ENCODE measurements at places on chromosomes 16 and 17. TPM values are rescaled to one million over a fixed set of nuclear protein-coding genes. Genes with fewer than 3 reads are reported as not detected.
A peak's percentile ranks its signal among the peaks of the same experiment; 100 is the strongest.

GRCh38 chr17:44108440-44109311, 14.8 kb downstream of the HDAC5 start:
- peak; percentile 42 for DNase-seq

GRCh38 chr17:40836020-40836419, 13.6 kb upstream of the KRT10 start:
- no peak for DNase-seq

- DNase-seq, result no peak
Observed at GRCh38 chr16:62620275-62620674, 584.0 kb upstream of the CDH8 start.

- peak; percentile 56 for DNase-seq
Observed at GRCh38 chr16:87531418-87531817, 38.6 kb upstream of the ZCCHC14 start.

DNA sequence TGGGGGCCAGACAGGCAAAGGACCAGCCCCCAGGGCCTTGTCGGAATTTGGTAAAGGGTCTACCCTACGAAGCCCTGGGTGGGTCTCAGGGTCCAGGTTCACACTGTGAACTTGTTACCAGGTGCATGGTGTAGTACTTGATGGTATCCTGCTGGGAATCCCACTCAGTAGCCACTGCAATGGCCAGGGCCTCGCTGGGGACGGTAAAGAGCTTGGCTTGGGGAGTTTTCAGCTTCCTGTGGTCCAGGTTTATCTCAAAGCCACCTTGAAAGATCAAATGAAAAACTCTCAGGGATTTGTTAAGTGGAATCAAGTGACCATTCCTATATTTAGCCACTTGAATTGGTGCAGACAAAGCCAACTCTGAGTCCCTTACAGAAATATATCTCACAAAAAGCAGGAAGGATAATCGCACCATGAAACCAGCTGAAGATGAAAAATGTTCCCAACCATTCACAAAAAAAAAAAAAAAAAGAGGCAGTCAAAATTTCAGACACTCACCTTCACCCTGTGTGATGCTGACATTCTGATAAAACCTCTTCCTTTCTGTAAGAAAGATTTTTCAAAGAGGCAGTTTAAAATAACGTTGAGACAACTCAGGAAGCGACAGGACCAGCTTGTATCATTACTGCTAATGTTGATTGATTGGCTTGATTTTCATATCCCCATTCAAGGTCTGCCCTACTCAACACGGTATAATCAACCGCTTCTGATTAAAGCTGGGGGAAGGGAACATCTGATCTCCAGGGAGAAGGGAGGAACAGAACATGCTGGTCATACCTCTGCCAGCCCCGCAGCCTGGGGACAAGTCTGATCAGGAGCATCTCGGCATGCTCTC, 10.6 kb downstream of the ATPAF2 start:
- no peak for DNase-seq

- DNase-seq, result peak; percentile 62
Observed at GRCh38 chr17:6421700-6422604, 13.0 kb downstream of the AIPL1 start.

- no peak for DNase-seq
Observed at GRCh38 chr17:64392300-64392699, 1.6 kb upstream of the PECAM1 start.

Gene CLEC19A
- not detected for total RNA-seq

- no peak for DNase-seq
Observed at GRCh38 chr17:48177816-48178215, 70.2 kb downstream of the SNX11 start.

Gene AARSD1
- 25.6 TPM for total RNA-seq

- no peak for DNase-seq
Observed at GRCh38 chr17:81579298-81579697, 27.1 kb upstream of the FAAP100 start.

Gene SARM1
- 16.3 TPM for total RNA-seq

Gene ATP1B2
- total RNA-seq, result 0.78 TPM

DNA sequence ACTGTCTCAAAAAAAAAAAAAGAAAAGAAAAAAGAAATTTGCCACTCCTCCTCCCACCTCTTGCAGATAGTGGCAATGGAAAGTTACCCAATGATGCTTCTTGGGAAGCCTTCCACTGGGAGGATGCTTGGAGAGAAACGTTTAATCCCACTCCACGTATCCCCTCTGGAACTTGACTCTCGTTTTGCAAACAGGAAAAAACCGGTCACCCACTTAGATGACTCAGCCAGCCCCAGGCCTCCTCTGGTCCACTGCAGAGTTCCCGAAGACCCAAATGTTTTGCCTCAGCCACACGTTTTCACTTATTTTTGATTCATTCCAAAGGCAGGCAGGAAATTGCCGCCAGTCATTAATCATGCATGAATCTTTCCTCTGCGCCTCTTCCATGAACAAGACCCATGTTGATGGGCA, 9.3 kb upstream of the TNFRSF17 start:
- no peak for DNase-seq

Gene ITGAX
- total RNA-seq, result 2.8 TPM

DNA sequence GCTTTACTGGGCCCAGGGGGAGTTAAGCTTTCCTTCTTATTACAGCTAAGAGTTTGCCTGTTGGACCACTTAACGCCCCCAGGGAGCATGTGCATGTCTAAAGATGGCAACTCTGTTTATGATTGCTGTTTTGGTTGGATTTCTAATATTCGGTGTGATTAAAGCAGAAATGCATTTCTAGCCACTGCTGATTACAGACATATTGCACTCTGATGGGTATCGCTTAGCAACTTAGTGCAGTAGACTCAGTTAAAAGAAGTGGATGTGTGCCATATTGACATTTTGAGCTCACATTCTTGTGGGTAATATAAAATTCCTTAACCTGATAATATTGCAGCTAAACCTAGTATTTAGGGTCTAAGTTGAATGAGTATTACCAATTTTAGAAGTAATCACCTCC, 4.2 kb downstream of the NF1 start:
- no peak for DNase-seq

DNA sequence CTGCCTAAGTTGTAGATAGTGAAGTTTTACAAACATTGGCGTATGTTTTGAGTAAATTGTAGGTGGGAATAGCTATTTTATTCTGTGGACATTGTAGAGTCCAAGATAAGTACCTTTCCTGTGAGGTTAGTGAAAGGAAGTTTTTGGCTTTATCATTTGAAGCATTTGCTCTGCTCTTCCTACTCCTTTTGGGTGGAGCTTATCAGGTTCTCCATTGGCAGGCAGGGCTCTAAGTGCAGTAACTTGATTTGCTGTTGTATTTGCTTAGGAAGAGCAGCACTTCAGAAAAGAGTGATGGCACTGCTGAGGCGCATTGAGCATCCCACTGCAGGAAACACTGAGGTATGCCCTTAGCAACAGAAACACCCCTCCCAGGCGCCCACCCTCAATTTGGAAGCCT, 70.1 kb downstream of the OMG start:
- DNase-seq, result no peak

Gene LRRC37A2
- 17.6 TPM for total RNA-seq

- no peak for DNase-seq
Observed at GRCh38 chr16:48291303-48291702, 44.0 kb upstream of the ABCC11 start.

Gene CDC27
- total RNA-seq, result 195 TPM

DNA sequence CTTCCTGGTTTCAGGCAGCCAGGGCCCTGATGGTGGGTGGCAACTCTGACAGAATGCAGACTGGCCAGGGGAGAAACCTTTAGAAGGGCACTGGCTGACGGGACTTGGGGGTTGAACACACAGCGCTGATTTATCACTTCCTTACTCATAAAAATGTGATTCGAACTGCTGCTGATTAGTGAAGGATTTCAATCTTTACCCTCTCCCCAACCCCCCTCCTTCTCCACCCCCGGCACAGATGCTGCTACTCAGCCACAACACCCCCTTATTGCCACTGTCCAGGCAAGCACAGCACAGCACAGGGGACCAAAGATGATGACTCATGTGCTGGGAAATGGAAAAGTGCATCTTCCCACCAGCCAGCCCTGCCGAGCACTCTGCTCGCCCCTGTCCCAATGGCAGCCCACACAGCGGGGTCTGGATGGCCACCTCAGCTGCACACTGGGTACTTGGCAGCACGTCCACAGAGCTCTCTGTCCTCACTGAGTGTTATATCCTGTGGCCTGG, 70.1 kb downstream of the SMG6 start:
- DNase-seq, result no peak

Gene LAT
- 5.6 TPM for total RNA-seq

- peak; percentile 23 for DNase-seq
Observed at GRCh38 chr17:43987131-43988021, 17.0 kb upstream of the NAGS start.

DNA sequence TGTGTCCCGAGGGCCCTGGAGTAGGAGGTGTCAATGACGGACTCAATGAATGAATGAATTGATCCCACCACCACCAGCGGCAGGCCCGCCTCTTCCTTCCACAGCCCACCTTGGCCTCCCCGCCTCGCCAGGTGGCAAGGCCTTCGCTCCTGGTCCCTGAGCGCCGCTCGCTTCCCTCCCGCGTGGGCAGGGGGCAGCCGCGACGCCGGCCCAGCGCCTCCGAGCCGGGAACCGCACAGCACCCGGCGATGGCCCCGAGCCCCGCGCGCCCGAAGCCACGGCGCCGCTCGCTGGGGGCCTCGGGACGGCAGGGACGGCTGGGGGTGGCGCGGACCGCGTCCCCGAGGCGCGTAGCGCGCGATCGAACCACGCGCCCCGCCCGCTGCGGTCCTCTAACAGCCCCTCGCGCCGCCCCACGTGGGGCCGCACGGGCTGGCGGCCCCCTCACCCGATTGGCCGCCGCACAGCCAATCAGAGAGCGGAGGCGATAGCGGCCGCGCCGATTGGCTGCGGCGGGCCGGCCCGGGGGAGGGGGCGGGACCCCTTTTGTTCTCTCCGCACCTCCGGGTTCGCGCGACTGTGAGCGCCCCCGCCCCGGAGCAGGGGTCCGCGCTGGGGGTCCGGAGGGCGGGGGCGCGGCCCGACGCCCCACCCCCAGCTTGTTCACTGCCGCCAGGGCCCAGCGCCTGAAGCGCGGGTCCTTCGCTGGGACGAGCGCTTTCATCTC, 31.4 kb downstream of the ACTG1 start:
- DNase-seq, result peak; percentile 72

DNA sequence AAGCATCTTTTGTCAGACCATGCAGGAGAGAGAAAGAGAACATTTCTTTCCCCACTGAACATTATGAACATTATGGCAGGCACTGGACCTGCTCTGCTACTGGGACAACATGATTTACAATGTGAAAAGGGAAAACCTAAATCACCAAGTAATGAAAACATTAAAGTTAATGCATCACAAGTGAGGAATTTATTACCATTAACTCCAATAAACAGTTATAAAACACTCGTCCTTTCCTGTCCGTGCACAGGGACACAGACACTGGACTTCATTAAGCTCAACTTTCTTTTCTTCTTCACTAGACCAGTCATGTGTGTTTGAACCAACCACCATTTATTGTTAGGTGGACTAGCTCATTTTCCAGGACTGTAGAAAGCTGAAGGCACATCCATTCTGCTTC, 95.4 kb downstream of the SNX11 start:
- no peak for DNase-seq

Gene PRSS27
- not detected for total RNA-seq

DNA sequence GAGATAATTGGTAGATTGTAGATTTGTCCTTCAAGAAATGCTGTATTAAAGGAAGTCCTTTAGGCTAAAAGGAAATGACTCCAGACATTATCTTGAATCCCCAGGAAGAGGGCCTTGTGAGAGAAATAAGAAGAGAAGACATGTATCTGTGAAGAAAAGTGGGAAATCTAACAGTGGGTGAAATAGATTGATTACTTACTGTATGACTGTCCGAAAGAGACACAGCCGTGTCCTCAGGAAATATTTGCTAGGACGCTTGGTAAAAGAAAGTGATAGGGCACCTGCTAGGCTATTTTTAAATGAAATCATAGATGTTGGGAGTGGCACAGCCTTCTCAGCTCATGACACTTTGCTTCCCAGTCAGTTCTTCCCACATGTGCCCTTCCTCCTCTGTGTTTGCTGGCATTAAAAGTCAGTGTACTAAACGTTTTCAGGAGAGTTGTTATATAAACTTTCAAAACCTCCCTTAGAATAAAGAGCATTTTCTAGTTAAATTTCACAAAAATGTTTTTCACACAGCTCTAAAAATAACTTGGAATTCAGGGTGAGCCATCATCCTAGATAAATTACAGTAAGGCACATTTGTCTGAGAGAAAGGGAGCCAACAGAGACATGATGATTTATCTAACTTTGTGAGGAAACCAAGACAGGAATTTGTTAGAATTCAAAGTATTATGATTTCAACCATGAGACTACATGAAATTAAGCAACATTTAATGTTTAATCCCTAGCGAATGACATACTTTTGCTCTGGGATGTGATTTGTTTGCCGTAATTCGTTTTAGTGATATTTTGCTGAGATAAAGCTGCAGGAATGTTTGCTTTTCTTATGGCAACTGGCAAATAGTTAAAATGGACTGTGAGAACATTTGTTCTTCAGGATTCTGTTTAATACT, 35.0 kb downstream of the DHRS7B start:
- DNase-seq, result no peak

Gene TMEM100
- 2.5 TPM for total RNA-seq

Gene TP53TG3D
- not detected for total RNA-seq

Gene MYOCD
- total RNA-seq, result 1.1 TPM

- no peak for DNase-seq
Observed at GRCh38 chr16:47069841-47070584, 73.7 kb downstream of the NETO2 start.

DNA sequence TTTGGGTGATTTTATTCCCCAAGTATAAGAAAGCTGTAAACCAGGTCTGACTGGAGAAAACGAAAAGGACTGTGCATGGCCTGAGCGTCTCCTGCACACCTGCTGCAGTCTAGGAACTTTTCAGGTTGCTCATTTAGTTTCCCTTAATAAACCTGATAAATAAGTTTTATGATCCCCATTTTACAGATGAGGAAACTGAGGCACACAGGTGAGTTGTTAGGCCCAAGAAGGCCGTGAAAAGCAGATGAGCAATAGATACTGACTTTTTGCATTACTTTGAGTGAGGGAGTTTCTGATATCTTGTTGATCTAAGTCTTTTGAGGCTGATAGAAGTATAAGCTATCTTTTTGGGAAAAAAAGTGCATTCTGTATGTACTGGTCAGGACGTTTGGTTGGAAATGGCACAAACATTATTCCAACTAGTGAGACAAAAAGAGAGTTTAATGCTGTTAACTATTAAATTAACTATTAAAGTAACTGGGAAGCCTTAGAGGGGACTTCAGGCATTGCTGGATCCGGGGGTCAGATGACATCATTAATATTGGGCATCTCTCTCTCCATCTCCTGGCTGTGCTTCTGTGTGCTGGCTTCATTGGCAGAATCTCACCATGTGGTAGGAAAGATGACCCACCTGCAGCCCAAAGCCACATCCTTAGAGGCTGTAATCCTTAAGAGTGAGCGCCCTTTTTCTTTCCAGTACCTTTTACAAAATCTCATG, 163.4 kb downstream of the CMIP start:
- no peak for DNase-seq

GRCh38 chr16:56366945-56367344, 58.4 kb downstream of the AMFR start:
- DNase-seq, result no peak

GRCh38 chr16:2233046-2233775, 3.0 kb upstream of the DNASE1L2 start:
- no peak for DNase-seq

Gene OR1F1
- total RNA-seq, result not detected
